Activated naive CD4-positive, alpha-beta T cell treated with anti-CD3 and anti-CD28 coated beads, Interleukin-2, amount 10 ng/mL, durations not matched to agents 7 days and 5 days (primary cell): ENCODE measurements at places on chromosomes 16 and 17.

- H3K4me1 ChIP-seq: peaks cover 67% of the 10 kb centered on the region
- peak; percentile 59 for DNase-seq
- peaks cover under 1% of the 10 kb centered on the region for H3K36me3 ChIP-seq
- peak overlapping the region; percentile 92 for H3K27ac ChIP-seq
Observed at GRCh38 chr17:50918933-50919296, 52.8 kb upstream of the TOB1 start.

- no peak overlapping the region for H3K27ac ChIP-seq
- no peaks in the 10 kb centered on the region for H3K4me1 ChIP-seq
- H3K27me3 ChIP-seq: peaks cover 8% of the 10 kb centered on the region
- H3K36me3 ChIP-seq: no peaks in the 10 kb centered on the region
- DNase-seq: no peak
Observed at GRCh38 chr16:79653373-79653891, 52.9 kb upstream of the MAF start.

GRCh38 chr16:50457423-50457822 is 88.6 kb upstream of the BRD7 start:
- no peaks in the 10 kb centered on the region for H3K36me3 ChIP-seq
- H3K4me3 ChIP-seq: no peak overlapping the region
- H3K4me1 ChIP-seq: peaks cover 10% of the 10 kb centered on the region
- no peak overlapping the region for H3K27ac ChIP-seq

DNA sequence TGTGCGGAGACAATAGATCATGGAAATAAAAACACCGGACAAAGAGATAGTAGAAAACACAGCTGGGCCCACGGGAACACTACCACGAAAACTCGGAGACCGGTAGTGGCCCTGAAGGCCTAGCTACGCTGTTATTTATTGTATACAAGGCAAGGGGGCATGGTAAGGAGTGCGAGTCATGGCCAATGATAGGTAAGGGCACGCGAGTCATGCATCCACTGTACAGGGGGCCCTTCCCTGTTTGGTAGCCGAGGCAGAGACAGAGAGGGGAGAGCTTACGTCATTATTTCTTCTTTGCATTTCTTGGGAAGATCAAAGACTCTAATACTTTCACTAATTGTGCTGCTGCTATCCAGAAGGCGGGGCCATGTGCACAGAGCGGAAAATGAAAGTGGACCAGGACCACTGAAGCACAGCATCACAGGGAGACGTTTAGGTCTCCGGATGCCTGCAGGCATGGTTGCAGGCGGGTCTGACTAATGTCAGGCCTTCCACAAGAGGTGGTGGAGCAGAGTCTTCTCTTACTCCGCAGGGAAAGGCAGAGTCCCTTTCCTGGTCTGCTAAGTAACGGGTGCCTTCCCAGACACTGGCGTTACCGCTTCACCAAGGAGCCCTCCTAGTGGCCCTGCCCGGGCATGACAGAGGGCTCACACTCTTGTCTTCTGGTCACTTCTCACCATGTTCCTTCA is 74.4 kb upstream of the ARL4D start:
- peaks cover 8% of the 10 kb centered on the region for H3K27me3 ChIP-seq
- no peaks in the 10 kb centered on the region for H3K4me1 ChIP-seq
- H3K4me3 ChIP-seq: no peak overlapping the region
- DNase-seq: no peak
- H3K36me3 ChIP-seq: peaks cover 3% of the 10 kb centered on the region

GRCh38 chr17:50683434-50684287 is 24.1 kb downstream of the ANKRD40 start:
- H3K27me3 ChIP-seq: peaks cover 69% of the 10 kb centered on the region
- H3K4me1 ChIP-seq: peaks cover 5% of the 10 kb centered on the region
- no peaks in the 10 kb centered on the region for H3K36me3 ChIP-seq
- no peak overlapping the region for H3K4me3 ChIP-seq

DNA sequence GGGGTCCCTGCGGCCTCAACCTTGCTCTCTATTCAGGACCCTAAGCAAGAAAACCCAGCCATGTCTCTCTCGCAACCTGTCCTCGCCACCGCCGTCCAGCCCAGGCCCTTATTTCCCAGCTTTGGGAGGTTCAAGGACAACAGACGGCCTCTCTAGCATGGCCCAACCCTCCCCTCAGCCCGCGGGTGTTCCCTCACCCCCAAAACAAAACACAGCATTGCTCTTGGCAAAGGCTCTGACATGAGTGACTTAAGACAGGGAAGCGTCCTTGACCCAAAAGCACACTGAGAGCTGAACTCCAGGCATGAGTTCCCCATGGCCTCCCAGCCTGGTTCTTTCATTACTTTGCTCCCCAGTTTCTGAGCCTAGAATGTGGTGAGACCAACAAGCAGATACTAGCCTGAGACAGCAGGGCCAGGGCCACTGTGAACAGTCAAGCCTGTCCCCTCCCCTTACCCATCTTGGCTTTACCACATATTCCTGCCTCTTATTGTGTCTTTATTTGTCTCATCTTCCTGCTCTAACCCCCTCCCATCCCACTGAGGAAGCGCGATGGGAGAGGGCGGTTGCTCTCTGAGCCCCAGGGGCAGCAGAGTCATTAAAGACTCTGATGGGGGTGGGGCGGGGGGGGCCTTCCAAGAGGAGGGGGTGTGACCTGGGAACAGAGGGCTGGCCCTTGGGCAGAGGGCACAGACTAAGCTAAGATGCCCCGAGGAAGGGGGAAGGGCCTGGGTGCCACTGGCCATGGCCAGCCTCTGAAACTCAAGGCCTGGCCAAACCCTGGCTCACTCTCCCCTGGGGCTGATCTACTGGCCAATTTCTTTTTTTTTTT is 11.8 kb downstream of the SREBF1 start:
- peak overlapping the region; percentile 74 for H3K4me3 ChIP-seq
- H3K36me3 ChIP-seq: peaks cover 29% of the 10 kb centered on the region
- no peaks in the 10 kb centered on the region for H3K27me3 ChIP-seq
- H3K27ac ChIP-seq: peak overlapping the region; percentile 96
- peaks cover 88% of the 10 kb centered on the region for H3K4me1 ChIP-seq

- peaks cover 50% of the 10 kb centered on the region for H3K4me1 ChIP-seq
- peaks cover 8% of the 10 kb centered on the region for H3K27me3 ChIP-seq
- peak overlapping the region; percentile 93 for H3K27ac ChIP-seq
- H3K4me3 ChIP-seq: no peak overlapping the region
Observed at GRCh38 chr17:41307647-41308046, 1.5 kb downstream of the KRTAP16-1 start.

- no peak overlapping the region for H3K4me3 ChIP-seq
- no peaks in the 10 kb centered on the region for H3K4me1 ChIP-seq
- H3K27me3 ChIP-seq: no peaks in the 10 kb centered on the region
- no peak for DNase-seq
- H3K36me3 ChIP-seq: no peaks in the 10 kb centered on the region
Observed at GRCh38 chr17:33451221-33451620, 158.1 kb upstream of the ASIC2 start.

DNA sequence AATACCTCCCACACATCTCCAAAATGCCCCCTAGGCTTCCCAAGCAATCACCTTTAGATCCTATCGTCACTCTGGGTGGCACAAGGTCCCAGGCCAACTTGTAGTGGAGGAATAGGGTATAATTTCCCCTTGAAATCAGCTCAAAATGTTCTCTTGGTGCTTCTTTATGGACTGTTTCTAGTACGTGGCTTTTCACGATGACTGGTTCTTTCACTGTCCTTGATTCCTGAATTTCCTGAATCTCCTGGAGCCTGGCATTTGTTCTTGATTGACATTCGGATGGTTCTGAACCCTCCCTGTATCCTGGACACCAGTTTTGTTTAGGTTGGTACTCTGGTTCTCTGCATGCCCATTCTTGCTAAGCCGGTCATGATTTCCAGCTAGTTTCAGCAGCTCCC is 6.9 kb upstream of the VPS53 start:
- no peak overlapping the region for H3K4me3 ChIP-seq
- no peaks in the 10 kb centered on the region for H3K36me3 ChIP-seq
- no peaks in the 10 kb centered on the region for H3K4me1 ChIP-seq
- no peak for DNase-seq

DNA sequence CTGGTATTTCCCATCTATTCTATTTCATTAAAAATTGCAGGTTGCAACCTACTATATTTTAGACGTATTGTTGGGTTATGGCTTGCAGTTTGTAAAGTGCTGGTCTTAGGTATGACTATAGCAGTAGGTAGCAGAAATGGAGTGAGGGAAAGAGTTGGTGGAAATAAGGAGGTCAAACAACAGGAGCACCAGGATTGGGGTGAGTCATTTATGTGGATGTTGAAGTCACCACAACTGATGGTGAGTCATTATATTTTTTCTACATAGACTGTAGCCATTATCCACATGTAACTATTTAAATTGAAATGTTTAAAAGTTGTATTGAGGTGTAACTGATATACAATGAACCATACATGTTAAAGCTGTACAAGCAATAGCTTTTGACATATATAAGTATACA is 25.0 kb upstream of the HS3ST3A1 start:
- H3K27ac ChIP-seq: no peak overlapping the region
- no peak overlapping the region for H3K4me3 ChIP-seq
- H3K27me3 ChIP-seq: no peaks in the 10 kb centered on the region
- DNase-seq: no peak
- H3K4me1 ChIP-seq: no peaks in the 10 kb centered on the region

DNA sequence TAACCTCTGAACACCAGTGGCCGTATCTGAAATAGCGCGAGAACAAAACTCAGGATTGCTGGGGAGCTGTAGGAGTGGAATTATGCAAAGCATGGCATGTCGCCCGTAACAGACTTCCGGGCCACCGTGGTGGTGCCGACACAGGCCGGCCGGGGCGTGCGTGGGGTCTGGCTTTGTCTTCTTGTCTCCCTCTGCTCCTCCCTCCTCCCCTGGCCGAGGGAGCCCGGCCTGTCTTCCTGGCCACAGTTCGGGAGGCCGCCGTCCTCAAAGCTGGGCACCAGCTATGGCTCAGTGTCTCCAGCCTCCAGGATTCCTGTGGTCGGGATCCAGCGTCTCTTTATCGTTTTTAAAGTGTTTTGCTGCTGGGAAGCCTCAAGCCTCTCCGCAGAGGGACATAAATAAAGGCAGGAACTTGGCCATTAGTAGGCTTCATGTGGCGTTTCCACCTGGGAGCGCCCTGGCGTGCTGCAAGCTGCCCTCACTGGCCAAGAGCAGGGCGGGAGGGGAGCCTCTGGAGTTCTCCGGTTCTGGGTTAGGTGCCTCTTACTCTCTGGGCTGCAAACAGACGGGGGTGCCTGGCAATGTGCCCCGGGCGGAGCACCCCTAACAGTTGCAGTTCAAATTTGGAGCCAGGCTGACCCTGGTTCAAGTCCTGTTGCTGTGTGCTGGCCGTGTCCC is 22.0 kb upstream of the NPTX1 start:
- no peak for DNase-seq
- no peaks in the 10 kb centered on the region for H3K36me3 ChIP-seq
- peaks cover 12% of the 10 kb centered on the region for H3K4me1 ChIP-seq
- no peak overlapping the region for H3K27ac ChIP-seq

- H3K27ac ChIP-seq: no peak overlapping the region
- no peaks in the 10 kb centered on the region for H3K27me3 ChIP-seq
- H3K36me3 ChIP-seq: peaks cover 63% of the 10 kb centered on the region
Observed at GRCh38 chr17:5510771-5511170, 24.4 kb downstream of the MIS12 start.

DNA sequence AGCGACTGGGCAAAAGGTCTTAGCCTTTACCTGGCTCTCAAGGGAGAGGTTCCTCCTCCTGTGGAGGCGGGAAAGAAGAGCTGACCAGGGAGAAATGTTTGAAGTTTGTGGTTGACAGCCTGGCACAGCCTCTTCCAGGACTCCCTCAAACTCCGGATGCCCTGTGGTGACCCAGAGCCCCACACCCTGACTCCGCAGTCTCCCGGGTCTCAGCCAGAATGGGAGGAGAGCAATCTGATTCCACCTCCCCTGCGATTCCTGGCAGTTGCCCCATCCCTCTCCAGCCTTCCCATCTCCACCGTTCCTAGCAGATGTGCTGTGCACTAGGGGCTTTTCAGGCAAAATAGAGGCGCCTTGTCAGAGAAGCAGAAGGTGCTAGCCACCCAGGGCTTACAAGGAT is 5.5 kb upstream of the DNAI2 start:
- H3K27ac ChIP-seq: no peak overlapping the region
- no peak for DNase-seq
- peaks cover 21% of the 10 kb centered on the region for H3K4me1 ChIP-seq
- H3K36me3 ChIP-seq: peaks cover 1% of the 10 kb centered on the region

GRCh38 chr17:29549177-29549923 is 17.5 kb downstream of the ABHD15 start:
- DNase-seq: no peak
- no peak overlapping the region for H3K27ac ChIP-seq
- H3K27me3 ChIP-seq: no peaks in the 10 kb centered on the region
- H3K4me1 ChIP-seq: peaks cover 12% of the 10 kb centered on the region
- peaks cover 16% of the 10 kb centered on the region for H3K36me3 ChIP-seq

- peaks cover 70% of the 10 kb centered on the region for H3K36me3 ChIP-seq
- H3K27ac ChIP-seq: no peak overlapping the region
- H3K4me1 ChIP-seq: peaks cover 29% of the 10 kb centered on the region
- H3K27me3 ChIP-seq: no peaks in the 10 kb centered on the region
- no peak overlapping the region for H3K4me3 ChIP-seq
Observed at GRCh38 chr17:65533852-65534457, 27.5 kb downstream of the AXIN2 start.

GRCh38 chr17:979539-980405 is at the start of gene NXN:
Gene NXN (minus strand): TSS chr17:979776.
- DNase-seq: peak; percentile 90
- H3K4me3 ChIP-seq: peak within 1 kb of the TSS; percentile 68
- peaks cover 18% of the 10 kb centered on the region for H3K4me1 ChIP-seq
- H3K27ac ChIP-seq: peak within 1 kb of the TSS; percentile 82
- H3K27me3 ChIP-seq: peaks cover 52% of the 10 kb centered on the region

DNA sequence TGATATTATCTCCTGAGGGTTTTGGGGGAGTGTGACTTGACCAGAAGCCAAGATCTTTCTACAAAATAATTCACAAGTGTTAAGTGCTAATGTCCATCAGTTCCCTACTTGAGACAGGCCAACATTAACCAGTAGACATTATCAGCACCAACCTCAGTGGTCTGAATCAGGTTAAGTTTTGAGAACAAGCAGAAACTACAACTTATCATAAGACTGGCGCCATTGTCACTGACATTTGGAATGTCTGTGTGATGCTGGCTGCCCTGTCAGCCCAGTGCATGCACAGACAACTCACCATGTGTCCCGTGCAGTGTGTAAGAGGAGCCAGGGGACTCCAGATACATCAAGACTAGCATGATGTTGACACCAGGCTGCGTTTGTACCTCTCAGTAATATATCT is 76.8 kb downstream of the CCDC182 start:
- H3K27me3 ChIP-seq: no peaks in the 10 kb centered on the region
- DNase-seq: peak; percentile 6
- H3K27ac ChIP-seq: no peak overlapping the region
- H3K4me3 ChIP-seq: no peak overlapping the region
- H3K36me3 ChIP-seq: peaks cover 12% of the 10 kb centered on the region
- H3K4me1 ChIP-seq: peaks cover 25% of the 10 kb centered on the region

- H3K4me1 ChIP-seq: peaks cover 17% of the 10 kb centered on the region
- no peaks in the 10 kb centered on the region for H3K36me3 ChIP-seq
- H3K4me3 ChIP-seq: peak overlapping the region; percentile 75
- DNase-seq: no peak
Observed at GRCh38 chr16:57093666-57094564, 1.5 kb downstream of the CPNE2 start.

- H3K4me1 ChIP-seq: peaks cover 40% of the 10 kb centered on the region
- peak overlapping the region; percentile 95 for H3K27ac ChIP-seq
- H3K4me3 ChIP-seq: peak overlapping the region; percentile 92
- H3K36me3 ChIP-seq: peaks cover 4% of the 10 kb centered on the region
- no peak for DNase-seq
- peaks cover 17% of the 10 kb centered on the region for H3K27me3 ChIP-seq
Observed at GRCh38 chr17:76672270-76672851, 28.8 kb upstream of the ST6GALNAC1 start.
